ENCODE measurements at places on chromosomes 12 and 14.
A peak's percentile ranks its signal among the peaks of the same experiment; 100 is the strongest.

GRCh38 chr12:26090836-26091510 is 33.9 kb downstream of the BHLHE41 start:
- DNase-seq: no peak

GRCh38 chr14:94024549-94024948 is 1.6 kb upstream of the OTUB2 start:
- no peak for DNase-seq

- no peak for DNase-seq
These were observed 190.4 kb upstream of the FAR2 start for GRCh38 chr12:28958553-28959195.

GRCh38 chr12:107318806-107319532 is 225.6 kb upstream of the CRY1 start:
- no peak for DNase-seq

- DNase-seq: no peak
These were observed 115.7 kb downstream of the LGMN start for GRCh38 chr14:92632546-92633273.

DNA sequence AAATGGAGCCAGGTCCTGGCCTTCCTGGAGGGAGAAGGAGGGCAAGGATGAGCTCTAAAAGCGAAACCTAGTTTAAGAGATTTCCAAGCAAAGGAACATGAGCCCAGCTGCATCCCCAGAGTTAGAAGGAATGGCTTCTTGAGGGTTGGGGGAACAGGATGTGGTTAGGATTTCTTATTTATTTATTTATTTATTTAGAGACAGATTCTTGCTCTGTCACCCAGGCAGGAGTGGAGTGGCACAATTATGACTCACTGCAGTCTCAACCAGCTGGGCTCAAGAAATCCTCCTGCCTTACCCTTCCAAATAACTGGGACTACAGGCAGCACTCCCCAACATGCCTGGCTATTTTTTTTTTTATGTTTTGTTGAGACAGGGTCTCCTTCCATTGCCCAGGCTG is 25.3 kb upstream of the TMEM106C start:
- DNase-seq: peak; percentile 67

GRCh38 chr14:99756796-99757195 is 36.4 kb upstream of the EML1 start:
- DNase-seq: no peak

GRCh38 chr12:132365226-132365625 is 35.8 kb upstream of the GALNT9 start:
- no peak for DNase-seq

- DNase-seq: no peak
These were observed 173.9 kb downstream of the GXYLT1 start for GRCh38 chr12:41970744-41971143.

DNA sequence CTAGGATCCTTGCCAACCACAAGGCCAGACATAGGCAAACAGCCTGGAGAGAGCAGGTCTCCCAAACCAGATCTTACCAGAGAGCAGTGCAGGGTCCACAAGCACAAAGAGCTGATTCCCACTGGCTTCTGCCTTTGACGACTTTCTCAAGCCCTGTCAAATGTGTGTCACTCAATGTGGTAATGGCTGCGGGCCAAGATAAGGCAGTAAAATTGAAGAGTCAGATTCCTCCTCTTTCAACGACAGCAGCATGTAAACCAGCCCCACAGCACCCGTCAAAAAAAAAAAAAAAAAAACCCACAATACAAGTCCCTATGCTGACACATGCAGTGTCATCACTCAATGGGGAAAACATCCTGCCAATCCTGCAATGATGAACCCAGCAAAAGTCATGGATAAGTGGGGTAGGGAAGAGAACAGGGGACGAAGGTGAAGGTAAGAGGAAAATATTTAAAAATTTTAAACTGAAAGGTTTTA is at the start of gene STON2:
Gene STON2 (minus strand): TSS at position 123 of the 477 bp plus-strand sequence. CDS start 1,942 bp downstream, outside the sequence.
- peak; percentile 22 for DNase-seq

DNA sequence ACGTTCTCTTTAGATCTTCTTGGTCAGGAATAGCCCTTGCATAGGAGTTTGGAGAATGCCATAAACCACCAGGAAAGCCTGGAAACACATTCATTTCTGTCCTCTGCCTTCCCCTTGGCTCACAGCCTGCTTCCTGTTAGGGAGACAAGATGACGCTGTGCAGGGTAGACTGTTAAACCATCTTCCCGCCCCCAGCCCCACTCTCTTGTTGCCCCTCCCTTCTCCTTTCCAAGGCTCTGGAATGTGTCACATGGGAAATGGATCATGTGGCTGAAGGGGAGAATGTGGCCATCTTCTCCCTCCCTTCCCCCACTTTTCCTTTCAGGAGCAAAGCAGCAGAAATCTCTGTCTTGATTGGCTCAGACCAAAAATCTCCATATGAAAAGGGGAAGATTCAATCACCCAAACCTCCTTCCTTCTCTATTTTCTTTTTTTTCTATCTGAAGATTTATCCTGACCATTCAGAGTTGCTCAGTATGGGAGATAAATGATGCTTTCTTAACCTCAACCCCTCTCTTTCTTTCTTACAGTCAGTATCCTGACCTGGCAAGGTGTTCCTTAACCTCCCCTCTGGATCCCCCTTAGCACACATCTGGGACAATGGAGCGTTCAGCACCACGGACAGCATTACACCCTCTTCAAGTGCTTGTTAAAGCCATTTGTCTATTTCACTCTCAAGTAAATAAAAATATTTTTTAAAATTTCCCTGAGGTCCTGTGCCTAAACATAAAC is 11.4 kb downstream of the GPR19 start:
- peak; percentile 11 for DNase-seq

- no peak for DNase-seq
These were observed 266.2 kb downstream of the KTN1 start for GRCh38 chr14:55845963-55846825.

DNA sequence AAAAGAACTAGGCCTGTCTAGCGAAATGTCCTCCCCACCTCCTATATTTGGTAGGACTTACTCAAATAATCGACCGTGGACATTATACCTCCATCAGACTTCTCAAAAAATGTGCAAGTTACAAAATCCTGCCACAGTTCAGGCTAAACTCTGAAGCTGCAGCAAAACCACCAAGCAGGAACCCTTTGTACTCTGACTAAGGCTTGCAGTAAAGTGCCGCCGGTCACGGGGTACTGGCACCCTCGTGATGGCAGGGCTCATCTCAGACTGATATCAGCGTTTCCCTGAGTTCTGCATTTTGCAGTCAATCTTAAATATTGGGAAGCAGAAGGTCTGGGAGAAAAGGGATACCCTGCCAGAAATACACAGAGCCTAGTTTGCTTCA is 17.1 kb downstream of the SLC11A2 start:
- DNase-seq: no peak

- DNase-seq: peak; percentile 24
These were observed 15.7 kb downstream of the SMCO2 start for GRCh38 chr12:27462151-27462694.

DNA sequence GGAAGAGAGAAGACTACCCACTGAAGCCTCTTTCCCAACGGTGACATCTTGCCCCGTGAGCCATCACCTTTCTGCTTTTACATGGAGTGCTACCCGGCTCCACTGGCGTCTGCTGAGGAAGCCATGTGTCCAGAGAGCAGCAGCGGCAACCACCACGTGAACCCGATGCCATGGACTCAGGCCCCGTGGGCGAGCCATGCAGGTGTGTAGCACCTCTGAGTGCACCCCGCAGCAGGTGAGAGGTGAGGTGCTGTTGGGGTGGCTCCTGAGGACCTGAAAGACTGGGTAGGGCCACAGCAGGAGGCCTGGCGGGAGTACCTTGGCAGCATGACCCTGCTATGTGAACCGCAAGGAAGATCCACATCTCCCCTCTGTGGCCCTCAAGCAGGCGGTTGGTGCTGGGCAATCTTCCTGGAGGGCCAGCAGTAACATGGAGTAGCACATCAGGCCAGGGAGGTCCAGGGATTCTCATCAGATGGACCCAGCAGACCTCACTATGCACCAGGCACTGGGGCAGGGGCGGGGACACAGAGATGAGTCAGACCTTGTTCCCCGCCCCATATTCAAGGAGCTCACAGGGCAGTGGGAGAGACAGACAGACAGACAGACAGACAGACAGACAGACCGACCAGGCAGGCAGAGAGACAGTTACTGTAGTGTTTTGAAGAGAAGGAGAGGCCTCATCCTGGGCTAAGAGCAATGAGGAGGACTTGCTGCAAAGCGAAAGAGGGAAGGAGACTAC is 129.6 kb downstream of the PAPOLA start:
- no peak for DNase-seq

DNA sequence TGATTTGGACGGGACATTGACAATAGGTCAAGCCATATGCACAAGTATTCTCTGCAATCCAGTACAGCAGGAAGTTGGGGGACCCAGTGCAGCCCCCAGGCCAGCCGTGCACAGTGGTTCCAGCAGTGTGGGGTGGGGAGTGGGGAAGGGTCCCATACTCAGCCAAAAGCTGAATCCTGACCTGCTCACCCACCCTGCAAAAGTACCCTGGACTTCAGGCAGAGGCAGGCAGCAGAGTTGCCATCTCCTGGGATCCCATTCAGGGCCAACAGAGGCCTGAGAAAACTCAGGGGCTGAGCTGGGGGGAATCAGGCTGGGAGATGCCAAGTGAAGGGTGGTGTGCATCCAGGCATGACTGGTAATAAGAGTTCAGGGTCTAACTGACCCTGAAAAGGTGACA is 83.9 kb downstream of the ALG10 start:
- DNase-seq: no peak

GRCh38 chr14:20657216-20658211 is 16.0 kb upstream of the OR6S1 start:
- no peak for DNase-seq

GRCh38 chr12:126966498-126966897 is 1300.5 kb upstream of the TMEM132C start:
- DNase-seq: no peak

DNA sequence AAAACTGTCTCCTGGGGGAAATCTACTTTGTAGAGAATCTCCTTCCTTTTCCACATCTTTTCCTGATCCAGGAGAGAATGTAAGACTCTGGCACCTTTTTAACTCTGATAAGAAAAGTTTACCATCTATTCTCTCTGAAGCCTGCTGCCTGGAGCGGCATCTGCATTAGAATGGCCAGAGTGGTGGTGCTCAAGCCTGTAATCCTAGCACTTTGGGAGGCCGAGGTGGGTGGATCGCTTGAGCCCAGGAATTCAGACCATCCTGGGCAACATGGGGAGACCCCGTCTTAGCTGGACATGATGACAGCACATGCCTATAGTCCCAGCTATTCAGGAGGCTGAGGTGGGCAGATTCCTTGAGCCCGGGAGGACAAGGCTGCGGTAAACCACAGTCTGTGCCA is 1.4 kb upstream of the CHFR start:
- DNase-seq: no peak

DNA sequence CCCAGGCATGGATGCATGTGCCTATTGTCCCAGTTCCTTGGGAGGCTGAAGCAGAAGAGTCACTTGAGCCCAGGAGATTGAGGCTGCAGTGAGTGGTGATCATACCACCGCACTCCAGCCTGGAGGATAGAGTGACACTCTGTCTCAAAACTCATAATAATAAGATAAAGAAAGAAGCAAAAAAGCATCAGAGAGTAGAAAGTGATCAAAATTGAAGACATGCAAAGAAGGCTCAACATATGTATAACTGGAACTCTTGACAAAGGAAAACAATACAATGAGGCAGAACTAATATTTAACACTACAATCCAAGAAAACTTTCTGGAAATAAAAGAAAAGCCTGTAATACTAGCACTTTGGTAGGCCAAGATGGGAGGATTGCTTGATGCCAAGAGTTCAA is 48.3 kb upstream of the COCH start:
- no peak for DNase-seq

GRCh38 chr12:94650143-94651056 is at the start of gene TMCC3:
TMCC3 (minus strand) TSS chr12:94650557; CDS start chr12:94650430, 127 bp downstream.
- DNase-seq: peak; percentile 36

DNA sequence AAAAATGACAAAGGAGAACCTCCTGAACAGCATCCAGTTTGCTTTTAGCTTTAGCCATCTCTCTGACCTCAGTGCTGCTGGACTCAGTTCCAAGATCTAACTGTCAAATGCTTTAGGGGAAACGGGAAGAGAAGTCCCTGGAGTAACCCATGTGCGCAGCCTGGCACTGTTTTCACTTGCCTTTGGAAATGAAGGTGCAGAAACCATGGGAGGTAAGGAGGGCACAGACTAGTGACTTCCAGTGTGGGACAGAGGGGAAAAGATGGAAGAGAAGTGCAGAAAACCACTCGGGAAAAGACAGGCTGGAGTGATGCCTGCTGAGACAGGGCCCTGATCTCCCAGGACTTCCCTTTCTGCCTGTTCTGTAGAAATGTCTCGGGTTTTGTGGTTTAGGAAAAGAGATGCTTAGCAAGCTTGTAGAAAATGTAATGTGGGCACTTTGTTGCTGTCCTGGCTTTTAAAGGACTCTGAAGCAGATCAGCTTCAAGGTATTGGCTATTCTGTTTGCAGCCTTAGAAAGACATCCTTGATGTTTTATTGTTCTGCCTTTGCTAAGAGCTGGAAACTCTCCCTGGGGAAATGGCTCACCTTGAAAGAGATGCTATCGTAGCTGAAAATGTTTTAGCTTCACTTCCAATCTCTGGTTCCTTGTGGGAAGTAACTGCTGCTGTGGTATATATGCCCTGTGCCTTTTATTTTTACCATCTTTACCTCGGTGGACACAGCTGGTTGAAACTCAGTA is 124.6 kb upstream of the HIF1A start:
- DNase-seq: no peak

DNA sequence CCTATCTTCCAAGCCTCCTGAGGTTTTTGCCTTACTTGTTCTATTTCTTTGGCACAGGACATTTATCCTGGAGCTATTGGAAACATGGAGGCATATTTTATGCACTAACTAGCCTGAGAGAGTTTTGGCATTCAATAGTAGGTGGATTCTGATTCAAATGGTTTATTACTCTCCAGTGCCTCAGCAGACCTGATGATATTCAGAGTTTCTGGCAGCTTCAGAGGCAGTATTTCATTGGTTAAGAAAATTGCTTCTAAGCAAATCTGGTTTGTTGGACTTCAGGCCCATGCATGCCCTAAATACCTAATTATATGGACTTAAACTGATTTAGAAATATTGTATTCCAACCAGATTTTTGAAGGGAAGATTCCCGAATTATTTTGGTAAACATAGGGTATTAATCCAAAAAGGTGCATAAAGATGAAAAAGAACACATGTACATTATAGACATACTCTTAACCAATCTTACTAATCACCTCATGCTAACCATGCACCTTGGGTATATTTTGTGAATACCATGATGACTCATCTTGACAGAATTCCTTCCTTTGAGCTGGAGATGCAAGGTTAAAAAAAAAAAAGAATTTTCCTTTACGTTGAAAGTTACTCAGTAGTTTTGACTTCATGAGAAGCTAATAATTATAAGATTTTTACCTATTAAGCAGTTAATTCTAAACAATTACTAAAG is 44.3 kb upstream of the KTN1 start:
- DNase-seq: peak; percentile 57

- no peak for DNase-seq
These were observed 43.2 kb upstream of the PNMA1 start for GRCh38 chr14:73757381-73757780.

- DNase-seq: no peak
These were observed 14.1 kb upstream of the GALNT9 start for GRCh38 chr12:132343294-132344004.

GRCh38 chr12:25236626-25237025 is 14.1 kb downstream of the KRAS start:
- DNase-seq: no peak

- no peak for DNase-seq
These were observed at the start of gene MARCHF9 for GRCh38 chr12:57754411-57755193. MARCHF9 (plus strand) TSS chr12:57755103; CDS start chr12:57755529, 426 bp downstream.

Data from HTR-8/SVneo (cell line).